ENCODE measurements at places on chromosomes 12 and 14.

DNA sequence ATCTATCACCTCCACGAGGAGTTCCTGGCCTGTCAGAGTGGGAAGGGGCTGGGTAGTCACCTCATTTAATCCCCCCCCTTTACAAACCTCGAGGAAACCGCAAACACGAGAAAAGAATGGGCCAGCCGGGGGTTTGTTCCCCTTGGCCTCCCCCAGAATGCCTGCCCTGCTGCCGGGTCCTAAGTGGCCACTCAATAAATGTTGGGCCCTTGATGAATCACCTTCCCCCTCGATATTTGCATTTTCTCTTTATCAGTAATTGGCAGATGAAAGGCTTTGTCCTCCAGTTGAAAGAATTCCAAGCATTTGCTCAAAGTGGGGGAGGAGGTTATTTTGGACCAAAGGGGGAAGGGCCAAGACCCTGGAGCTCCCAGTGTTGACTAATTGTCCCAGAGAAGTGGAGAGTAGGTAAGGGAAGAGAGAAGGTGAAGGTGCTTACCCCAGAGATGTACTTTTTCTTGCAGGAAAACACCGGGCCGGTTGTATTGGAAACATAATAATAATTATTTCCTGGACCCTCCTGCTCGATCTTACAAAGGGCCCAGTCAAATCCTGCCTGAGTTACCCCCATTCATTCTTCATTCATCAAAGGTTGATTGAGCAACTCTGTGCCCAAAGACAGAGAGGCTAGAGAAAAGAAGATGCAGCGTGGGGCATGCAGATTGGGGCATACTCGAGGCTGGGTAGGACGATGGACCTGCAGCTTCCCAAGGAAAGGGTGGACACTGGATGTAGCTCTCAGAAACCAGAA lies 1.9 kb upstream of the KDM2B start:
- DNase-seq: no peak

DNA sequence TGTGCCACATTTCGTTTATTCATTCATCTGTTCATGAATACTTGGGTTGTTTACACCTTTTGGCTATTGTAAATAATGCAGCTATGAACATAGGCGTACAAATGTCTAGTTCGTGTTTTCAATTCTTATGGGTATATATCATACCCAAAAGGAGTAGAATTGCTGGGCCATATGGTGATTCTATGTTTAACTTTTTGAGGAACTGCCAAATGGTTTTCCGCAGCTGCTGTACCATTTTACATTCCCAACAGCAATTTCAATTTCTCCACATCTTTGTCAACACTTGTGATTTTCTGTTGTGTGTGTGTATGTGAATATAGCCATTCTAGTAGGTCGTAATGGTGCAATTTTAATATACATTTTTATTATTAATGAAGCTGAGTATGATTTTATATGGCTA lies 326.2 kb downstream of the ETNK1 start:
- no peak for DNase-seq

DNA sequence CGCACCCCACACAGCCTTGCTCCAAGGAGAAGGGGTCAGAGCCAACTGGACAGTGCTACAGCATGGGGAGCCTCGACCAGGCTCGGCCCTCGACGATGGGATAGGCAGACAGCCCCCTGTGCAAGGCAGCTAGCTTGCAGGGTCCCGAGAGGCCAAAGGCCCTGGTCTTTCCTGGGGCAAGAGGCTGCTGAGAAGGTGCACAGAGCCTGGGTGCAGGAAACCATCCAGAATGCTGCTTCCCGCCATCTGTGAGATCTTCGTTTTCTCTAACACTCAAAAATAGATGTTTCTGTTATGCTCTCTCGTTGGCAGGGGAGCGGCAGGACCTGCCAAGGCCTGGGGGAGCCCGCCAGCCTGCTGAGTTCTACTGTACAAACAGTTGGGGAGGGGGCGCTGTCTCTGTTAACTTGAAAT lies 168.0 kb upstream of the RTL1 start:
- no peak for DNase-seq

- no peak for DNase-seq
These were observed 32.3 kb upstream of the DEGS2 start for GRCh38 chr14:100191584-100192249.

GRCh38 chr12:5789469-5789968 lies 155.5 kb downstream of the ANO2 start:
- no peak for DNase-seq

GRCh38 chr12:117040496-117040895 lies 58.7 kb downstream of the TESC start:
- no peak for DNase-seq

DNA sequence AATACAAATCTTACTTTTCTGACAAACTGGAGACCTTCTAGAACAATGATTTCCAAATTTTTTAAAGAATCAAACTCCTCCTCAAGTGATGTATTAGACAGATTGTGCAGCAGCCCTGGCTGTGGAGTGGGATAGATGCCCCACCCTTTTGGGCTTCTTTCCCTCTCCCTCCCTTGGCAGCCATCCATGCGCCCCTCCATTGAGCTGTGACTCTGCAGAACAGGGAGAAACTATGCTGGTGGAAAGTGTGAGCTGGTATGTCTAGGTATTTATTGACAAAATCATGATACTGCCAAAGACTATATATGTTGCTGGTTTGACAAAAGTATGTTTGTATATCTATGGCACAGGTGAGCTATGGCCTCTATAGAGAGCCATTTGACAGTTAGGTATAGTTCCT lies 138.5 kb downstream of the KTN1 start:
- DNase-seq: no peak

DNA sequence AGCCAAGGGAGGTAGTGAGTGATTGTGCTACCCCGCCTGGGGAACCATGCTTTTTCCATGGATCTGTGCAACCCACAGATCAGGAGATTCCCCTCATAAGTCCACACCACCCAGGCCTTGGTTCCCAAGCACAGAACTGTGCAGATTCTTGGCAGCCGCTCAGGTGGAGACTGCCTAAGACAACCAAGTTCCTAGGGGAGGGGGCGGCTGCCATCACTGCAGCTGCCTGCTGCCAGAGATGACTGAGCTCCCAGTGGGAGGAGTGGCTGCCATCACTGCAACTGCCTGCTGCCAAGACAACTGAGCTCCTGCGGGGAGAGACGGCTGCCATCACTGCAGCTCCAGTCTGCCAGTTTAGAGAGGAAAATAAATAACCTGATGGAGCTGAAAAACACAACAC lies 138.3 kb upstream of the GARIN2 start:
- no peak for DNase-seq

DNA sequence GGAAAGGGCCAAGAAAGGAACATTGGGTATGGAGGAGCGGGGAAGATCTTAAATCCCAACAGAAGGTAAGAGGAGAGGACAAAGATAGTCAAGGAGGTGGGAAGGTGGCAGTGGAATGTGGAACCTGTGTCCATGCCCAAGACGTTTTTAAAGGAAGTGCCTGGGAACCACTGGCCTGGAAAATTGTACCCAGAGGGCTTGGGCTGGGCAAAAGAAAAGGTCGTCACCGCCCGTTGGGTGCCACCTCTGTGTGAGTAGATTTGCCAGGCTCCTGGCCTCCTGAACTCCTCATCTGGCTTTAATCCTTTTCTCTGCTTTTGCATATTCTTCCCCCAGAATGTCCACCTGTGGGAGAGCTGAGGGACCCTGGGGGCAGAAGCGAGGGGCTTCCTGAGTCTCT lies 32.6 kb downstream of the JDP2 start:
- no peak for DNase-seq

GRCh38 chr14:94738751-94739150 lies 31.2 kb downstream of the GSC start:
- no peak for DNase-seq

DNA sequence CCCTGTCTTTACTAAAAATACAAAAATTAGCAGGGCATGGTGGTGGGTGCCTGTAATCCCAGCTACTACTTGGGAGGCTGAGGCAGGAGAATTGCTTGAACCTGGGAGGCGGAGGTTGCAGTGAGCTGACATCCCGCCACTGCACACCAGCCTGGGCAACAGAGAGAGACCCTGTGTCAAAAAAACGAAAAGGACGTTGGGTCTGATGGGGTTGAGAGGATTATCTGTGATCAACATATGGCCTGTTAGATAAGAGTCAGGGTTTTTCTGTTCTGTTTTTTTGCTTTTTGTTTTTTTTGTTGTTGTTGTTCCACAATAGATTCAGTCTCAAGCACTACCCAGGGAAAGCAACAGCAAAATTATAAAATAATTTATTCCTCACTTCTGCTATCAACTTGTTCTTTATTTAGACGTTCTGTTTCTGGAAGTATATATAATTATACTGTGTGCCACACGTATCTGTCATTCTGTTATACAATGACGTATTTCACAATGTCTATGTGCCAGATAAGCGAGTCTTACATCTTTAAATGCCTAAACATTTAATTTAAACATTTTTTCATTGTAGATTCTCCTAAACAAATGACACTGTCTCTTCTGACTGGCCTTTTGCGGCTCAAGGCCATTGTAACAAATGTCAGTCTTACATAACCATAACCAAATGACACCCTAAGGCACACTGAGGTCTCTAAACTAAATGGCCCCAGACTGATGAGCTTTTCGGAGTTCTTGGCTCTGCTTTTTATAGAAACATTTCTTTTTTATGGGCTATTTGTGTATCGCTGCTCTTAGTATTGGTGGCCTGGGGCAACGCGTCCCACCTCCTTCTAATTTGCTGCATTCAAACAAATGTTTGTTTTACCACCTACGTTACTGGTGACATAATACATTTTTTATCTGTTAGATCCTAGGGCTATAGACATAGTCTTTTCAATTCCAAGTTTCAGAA lies 7.2 kb upstream of the P2RX4 start:
- no peak for DNase-seq

DNA sequence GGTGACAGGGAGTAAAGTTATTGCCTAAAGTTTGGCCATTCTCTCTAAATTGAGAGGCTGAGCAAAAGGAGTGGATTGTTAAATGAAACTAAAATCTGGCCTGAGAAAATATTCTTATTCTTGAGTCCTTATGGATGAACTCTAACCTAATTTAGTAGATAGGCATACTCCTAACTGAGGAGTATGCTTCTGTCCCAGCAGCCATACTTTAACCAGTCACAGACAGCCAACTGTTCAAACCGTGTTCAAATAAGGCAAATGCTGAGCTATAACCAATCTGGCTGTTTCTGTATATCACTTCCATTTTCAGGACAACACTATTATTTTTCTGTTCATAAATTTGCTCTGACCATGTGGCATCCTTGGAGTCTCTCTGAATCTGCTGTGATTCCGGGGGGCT lies 75.9 kb upstream of the RERGL start:
- no peak for DNase-seq

DNA sequence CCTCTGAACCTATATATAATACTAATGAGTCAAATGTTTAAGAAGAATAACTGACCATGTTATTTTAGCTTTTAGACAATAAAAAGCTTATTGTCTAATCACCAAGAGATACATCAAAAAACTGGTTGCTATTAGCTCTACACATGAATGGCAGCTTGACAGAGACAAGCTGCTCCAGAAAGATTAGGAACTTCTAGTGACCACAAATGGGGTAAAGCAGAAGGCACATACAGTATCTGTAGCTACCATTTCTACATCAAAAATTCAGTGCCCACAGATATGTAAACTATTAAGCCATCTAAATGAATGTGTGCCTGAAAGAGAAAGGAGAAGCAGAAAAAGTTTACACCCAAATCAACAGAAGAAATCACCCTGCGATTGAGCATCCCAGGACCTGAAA lies 2.4 kb downstream of the AREL1 start:
- no peak for DNase-seq

GRCh38 chr14:101072070-101072469 lies 168.5 kb upstream of the RTL1 start:
- no peak for DNase-seq

- no peak for DNase-seq
These were observed 69.4 kb upstream of the EVL start for GRCh38 chr14:99995700-99996356.

DNA sequence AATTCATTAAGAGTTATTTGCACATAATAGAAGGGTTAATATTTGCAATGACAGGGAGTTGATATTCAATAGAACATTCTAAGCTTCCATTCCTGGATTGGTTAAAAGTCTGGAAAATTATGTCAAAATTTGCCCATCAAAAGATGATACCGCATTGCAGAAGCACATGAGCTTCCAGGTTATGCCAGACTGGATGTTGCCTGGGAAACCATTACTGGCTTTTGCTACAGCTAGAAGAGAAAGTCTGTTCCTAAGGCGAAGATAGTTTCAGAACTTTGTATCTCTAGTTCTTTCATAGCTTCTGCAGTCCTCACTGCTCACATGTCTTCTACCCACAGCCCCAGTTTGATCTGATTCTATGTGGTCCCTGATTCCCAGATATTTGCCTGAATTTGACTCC lies 122.4 kb upstream of the AMIGO2 start:
- no peak for DNase-seq

DNA sequence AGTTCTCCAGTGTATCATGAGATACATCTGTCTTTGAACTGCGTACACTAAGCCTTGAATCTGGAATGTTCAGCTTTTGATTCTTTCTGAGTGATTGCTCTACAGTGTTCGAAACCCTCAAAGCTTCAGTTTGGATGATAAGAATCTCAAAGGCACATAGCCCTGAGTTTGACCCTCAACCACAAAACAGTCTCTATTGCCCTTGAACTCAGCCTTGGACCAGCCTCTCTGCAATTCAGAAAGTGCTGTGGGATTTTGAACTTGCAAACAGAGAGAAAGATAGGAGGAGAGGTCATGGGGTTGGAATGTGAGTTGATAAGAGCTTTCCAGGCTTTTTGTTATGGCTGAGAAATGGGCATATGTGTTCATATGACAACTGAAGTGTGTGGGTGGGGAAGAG lies 100.3 kb downstream of the MYRFL start:
- DNase-seq: no peak

DNA sequence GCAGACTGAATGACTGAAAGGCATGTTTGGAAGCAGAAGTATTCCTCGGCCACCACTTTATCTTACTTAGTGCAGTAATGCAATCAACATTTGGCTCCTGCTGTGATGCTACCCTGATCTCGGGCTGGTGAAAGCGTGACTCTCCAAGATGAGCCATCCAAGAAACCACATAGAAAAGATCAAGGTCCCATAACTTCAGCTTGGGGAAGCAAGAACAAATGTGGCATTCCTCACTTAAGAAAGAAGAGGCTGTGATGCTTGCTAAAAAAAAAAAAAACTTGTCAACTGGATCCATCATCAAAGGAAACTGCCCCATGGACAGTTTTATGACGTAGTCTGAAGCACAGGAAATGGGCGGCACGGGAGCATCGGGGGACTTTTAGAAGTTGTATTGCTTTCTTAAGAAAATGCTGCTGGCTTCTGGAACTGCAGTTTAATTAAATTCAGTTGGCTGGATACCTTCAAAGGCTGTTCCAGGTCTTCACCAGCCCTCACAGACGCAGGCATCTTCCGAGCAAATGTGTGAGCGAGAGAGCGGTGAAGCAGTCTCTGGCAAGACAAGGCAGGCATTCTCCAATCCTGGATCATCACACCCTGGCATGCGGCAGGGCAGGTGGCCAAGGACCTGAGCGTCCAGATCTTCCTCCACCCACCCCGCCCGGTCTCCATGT lies 38.2 kb upstream of the MAP1LC3B2 start:
- DNase-seq: no peak

- DNase-seq: no peak
These were observed 100.2 kb downstream of the RIMBP2 start for GRCh38 chr12:130615861-130616345.

GRCh38 chr12:131552492-131552863 lies 158.4 kb upstream of the SFSWAP start:
- DNase-seq: no peak

Measured in NCI-H1436 treated with DMSO at 0.1 percent for 48 hours (cell line).